ENCODE measurements at places on chromosomes 6 and 20.

DNA sequence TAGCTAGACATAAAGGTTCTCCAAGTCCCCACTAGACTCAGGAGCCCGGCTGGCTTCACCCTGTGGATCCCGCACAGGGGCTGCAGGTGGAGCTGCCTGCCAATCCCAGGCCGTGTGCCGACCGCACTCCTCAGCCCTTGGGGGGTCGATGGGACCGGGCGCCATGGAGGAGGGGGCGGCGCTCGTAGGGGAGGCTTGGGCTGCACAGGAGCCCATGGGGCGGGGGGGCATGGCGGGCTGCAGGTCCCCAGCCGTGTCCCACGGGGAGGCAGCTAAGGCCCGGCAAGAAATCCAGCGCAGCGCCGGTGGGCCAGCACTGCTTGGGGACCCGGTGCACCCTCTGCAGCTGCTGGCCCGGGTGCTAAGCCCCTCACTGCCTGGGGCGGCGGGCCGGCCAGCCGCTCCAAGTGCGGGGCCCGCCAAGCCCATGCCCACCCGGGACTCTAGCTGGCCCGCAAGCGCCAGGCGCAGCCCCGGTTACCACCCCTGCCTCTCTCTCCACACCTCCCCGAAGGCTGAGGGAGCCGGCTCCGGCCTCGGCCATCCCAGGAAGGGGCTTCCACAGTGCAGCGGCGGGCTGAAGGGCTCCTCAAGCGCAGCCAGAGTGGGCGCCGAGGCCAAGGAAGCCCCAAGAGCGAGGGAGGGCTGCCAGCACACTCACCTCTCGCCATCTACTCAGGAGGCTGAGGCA, 26.5 kb upstream of the ID1 start:
- no peak for DNase-seq

DNA sequence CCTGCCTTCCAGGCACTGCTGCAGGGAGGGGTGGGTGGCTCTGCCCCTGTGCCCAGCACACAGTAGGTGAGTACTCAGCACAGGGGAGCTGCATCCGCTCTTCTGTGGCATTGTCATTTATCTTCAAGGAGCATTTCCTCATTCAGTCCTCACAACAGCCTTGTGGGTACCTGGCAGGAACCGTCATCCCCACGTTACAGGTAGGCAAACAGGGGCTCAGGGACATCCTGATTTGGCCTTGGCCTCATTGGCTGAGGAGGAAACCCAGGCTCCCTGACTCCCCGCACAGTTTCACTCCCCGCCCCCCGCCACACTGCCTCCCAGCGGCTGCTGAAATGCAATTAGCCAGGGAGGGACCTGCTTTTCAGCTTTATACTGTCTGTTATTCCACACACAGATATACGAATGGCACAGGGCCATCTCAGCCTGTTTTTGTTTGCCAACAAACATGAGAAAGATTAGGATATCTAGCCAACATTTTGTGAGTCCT, 24.2 kb upstream of the PNPLA1 start:
- DNase-seq: no peak

- no peak for DNase-seq
These were observed 767.1 kb downstream of the KIF16B start for GRCh38 chr20:15806105-15806504.

- DNase-seq: no peak
These were observed 523.0 kb upstream of the FLRT3 start for GRCh38 chr20:14860410-14860814.

DNA sequence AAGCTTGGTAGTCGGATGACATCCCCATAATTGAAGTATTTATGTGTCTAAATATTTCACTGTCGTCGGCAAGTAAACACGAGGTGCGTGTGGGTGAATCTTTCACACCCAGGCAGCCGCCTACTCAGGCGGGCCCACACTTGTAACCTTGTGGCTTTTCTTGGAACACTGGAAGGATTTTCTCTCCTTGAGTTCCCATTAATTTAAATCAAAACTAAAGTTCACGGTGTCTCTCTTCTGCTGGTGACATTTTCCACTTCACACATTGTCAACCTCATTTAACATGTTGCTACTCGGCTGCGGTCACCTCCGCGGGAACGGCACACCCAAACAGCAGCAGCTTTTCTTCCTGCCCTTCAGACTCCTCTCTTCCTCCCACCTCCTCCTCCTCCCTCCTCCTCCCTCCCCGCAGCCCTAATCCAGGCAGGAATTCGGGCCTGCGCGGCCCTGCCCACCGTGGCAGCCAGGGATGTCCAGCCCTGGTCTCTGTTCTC, 336.6 kb downstream of the QKI start:
- DNase-seq: no peak

DNA sequence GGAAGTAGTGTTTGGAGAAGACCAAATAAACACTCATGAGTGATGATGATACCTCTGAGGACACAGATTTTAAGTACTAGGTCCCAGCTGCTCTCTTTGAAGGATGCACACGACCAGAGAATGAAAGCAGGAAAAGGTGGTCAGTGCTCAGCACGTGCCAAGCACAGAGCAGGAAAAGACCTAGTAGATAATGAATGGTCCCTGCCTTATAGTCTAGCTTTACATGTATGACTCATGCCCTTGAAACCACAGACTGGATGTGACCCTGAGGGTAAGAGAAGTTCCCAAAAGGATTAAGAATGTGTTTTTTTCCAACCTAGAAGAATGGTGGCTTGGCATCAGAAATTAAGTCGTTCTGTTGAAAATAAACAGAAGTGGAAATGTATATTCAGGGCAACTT, 2.8 kb upstream of the MC3R start:
- DNase-seq: no peak

GRCh38 chr6:108677894-108678293, 117.2 kb downstream of the FOXO3 start:
- no peak for DNase-seq

- DNase-seq: no peak
These were observed 126.1 kb downstream of the LRRC1 start for GRCh38 chr6:53920881-53921280.

- no peak for DNase-seq
These were observed 4.0 kb upstream of the CST1 start for GRCh38 chr20:23754731-23755130.

GRCh38 chr6:145819994-145820393, 5.4 kb upstream of the FBXO30 start:
- DNase-seq: no peak

DNA sequence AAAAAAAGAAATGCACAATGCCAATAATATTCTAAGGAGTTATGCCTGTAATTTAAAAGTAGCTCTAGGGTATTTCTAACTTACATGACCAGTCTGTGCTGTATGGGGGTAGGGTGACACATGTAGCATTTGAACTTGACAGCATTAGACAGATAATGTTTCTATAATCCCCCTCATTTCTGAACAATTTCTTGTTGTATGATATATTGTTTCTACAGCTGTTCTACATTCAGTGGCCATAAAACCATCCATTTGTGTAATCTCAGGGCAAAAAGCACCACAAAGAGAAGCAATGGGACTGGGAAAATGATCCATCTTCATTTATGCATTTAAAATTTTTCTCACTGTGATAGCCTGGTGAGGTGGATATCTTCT, 767.8 kb downstream of the TFAP2A start:
- DNase-seq: no peak

DNA sequence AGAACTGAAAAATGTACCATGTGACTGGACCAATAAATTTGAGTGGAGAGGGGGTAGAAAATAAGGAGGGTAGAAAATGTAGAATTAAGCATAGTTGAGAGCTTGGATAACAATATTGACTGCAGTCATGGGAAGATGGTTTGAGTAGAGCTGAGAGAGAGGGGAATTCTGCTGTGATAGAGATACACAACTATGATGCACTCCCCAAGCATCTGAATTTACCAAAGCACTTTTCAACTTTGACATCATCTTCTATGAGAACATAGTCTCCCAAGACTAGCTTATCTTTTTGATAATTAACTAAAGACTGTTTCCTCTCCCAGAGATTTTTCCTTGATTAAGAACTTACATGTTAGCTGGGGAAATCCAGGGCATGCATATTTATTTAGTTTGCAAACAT, 103.1 kb downstream of the TNFRSF21 start:
- DNase-seq: no peak

- DNase-seq: peak; percentile 50
These were observed 210.0 kb upstream of the SNX9 start for GRCh38 chr6:157613011-157613522.

GRCh38 chr6:117829594-117830319, 77.3 kb upstream of the SLC35F1 start:
- DNase-seq: peak; percentile 1

- DNase-seq: no peak
These were observed 75.3 kb downstream of the RIN2 start for GRCh38 chr20:19833395-19833794.

DNA sequence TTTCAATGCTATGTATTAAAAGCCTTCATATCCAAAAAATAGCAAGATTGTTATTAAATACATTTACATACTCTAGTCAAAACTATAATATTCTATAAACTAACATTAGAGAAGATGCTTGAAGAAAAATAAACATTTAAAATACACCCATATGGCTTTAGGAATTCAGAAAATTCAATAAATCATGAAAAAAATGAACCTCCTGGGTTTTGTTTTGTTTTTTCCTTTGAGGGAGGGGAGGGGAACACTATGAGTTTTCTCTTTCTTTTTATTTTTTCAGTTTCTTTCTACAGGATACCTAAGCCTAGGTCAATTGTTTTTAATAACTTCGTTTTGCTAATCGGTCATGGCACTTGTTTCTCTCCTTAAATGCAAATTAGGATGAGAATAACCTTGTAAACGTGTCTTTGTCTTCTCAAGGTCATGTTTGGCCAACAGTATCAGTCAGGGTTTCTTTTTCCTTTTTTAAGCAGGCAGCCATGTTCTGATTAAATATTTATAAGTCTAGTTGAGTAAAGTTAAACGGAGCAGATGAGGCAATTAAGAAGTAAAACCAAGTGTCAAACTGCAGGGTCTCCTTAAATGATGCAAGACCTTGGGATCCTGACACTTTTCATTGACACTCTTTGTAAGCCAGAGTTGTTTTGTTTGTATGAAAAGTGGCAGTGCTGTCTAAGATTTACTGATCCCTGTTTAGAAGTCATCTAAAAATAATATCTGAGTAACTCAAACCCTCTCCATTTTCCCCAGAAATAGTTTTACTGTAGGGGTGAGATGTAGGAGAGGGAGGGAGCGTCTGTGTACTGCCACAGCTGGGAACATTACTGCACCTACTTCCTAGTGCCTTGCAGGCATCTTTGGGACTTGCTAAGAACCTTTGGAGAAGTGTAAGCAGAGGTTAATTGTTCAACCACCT, 392.3 kb downstream of the PLCB1 start:
- no peak for DNase-seq

- no peak for DNase-seq
These were observed 136.3 kb upstream of the PHACTR1 start for GRCh38 chr6:12580290-12580689.

GRCh38 chr20:38863024-38863851, 57.7 kb downstream of the PPP1R16B start:
- DNase-seq: no peak

DNA sequence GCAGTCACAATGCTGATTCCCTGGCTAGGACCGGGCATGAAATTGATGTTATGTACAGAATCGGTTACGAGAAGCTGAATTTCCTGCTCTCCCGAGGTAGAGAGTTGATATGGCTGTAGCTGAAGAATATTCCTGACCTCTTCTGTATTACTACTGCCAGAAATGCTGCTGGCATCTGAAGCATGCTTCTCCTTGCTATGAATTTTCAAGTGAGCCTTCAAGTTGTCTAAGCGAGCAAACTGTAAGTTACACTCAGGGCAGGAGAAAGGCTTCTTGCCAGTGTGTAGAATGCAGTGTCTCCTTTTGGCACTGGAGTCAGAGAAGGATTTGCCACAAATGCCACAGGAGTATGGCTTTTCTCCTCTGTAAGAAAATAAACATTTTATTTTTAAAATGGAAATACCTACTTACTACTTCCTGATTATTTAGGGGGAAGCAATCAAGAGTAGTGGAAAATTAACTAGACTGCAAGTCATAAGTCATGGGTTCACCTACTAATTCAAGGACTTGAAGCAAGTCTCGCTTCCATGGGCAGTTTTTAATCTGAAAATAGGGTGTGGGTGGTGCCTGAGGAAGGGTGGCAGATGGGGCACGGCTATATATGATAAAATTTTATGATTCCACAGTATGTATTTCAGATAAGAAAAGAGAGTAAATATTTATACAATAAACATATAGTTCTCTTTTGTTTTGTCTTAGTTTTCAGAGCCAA, 10.8 kb upstream of the MICAL1 start:
- DNase-seq: no peak

DNA sequence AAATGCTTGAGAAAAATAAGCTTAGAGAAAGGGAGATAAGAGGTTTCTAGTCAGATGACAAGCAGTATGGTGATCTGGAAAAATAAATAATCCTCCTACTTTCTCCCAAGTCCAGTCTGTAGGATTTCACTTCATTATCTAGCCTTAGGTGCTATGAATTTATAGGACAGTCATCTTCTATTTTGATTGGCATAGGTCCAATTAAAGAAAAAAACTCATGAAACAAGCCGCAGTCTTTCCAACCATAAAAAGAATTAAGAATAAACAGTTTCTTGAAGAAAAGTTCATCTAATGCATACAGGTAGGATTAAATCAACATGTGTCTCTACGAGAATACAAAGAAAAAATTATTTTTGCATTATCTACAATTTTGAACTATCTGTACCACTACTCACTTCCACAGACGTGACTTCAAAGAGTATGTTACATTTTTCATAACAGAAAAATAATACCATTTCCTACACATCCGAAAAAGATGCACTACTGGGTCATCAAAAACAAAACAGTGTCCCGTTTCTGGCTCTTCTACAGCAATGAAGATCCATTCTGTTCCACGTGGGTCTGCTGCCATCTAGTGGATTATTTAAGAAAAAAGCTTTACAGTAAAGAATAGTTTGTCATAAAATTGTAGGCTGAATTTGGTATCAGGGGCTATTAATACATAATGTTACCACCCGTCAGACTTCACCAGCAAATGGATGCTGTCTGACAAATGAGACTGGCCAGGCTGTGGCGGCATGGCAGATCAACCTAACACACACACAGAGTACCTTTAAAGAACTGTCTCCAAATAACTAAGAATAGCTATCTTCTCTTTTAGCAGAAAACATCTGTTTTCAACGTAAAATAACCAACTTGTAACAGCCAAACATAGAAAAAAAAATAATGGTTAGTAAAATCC, 28.9 kb downstream of the STX7 start:
- DNase-seq: no peak

- DNase-seq: no peak
These were observed 10.1 kb upstream of the SEC63 start for GRCh38 chr6:107968081-107968480.

GRCh38 chr6:161676586-161676985, 402.7 kb upstream of the AGPAT4 start:
- no peak for DNase-seq

DNA sequence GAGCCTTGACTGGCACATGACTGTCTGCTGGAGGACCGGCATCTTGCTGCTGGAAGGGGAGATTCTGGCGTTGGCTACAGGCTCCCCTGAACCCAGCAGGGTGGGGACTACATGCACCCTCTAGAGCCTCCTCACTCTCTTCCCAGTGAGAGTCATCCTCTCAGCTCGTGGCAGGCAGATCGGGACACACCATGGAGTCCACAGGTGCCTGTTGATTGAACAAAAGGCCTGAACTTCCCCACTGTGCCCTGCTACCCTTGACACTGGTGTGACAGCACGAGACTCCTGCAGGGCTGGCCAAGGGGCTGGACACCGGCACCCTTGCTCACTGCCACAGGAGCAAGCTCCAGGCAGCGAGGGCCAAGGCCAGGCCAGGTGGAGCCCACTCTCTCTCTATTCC, 8.2 kb downstream of the FRMD1 start:
- DNase-seq: no peak
